ACHN (cell line): ENCODE measurements at places on chromosomes 16 and 17.

- DNase-seq: no peak
These were observed 23.3 kb upstream of the ENGASE start for GRCh38 chr17:79051306-79051705.

DNA sequence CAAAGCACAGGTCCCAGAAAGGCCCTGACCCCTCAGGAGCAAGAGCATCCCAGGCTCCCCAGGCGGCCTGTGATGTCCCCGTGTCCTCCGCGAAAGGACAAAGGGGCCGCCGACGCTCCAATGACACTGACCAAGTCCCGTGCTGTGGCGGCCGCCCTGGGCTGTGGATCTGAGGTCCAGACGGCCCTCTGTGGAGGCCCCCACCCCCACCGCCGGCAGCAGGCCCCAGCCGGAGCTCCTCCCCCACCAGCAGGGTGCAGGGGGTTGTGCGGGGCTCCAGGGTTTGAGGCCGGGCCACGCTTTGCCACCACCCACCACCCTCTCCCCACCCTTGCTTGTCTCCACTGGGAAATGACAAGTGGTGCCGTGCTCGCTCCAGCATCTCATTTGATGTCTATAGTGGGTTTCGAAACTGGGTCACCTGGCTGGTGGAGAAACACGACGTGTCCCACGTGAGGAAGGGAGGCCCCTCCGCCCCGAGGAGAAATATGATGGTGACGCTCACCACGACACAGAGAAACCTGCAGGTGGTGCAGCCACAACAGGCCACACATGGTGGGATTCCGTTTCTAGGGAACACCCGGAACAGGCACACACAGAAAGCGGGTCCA, 31.2 kb upstream of the ZNF469 start:
- no peak for DNase-seq

- no peak for DNase-seq
These were observed 2.3 kb downstream of the MPP3 start for GRCh38 chr17:43830510-43831140.

DNA sequence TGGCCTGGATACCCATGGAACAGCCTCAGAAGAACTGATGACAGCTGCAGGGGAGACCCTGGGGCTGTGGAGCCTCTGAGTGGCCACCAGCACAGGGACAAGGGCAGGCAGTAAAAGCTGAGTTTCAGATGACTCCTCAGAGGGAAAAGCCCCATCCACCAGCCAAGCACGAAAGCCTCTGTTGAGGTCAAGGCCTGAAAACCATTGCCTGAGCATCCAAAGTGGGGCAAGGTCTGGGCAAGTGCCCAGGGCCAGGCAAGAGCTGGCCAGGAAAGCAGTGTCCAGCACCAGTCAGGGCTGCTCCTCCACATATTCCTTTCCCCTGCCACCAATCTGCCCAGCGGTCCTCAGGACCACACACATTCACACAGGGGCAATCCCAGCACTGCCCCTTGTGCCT, 16.4 kb downstream of the ATP6V0D1 start:
- no peak for DNase-seq

- no peak for DNase-seq
These were observed 22.3 kb downstream of the C16orf90 start for GRCh38 chr16:3472878-3473595.

DNA sequence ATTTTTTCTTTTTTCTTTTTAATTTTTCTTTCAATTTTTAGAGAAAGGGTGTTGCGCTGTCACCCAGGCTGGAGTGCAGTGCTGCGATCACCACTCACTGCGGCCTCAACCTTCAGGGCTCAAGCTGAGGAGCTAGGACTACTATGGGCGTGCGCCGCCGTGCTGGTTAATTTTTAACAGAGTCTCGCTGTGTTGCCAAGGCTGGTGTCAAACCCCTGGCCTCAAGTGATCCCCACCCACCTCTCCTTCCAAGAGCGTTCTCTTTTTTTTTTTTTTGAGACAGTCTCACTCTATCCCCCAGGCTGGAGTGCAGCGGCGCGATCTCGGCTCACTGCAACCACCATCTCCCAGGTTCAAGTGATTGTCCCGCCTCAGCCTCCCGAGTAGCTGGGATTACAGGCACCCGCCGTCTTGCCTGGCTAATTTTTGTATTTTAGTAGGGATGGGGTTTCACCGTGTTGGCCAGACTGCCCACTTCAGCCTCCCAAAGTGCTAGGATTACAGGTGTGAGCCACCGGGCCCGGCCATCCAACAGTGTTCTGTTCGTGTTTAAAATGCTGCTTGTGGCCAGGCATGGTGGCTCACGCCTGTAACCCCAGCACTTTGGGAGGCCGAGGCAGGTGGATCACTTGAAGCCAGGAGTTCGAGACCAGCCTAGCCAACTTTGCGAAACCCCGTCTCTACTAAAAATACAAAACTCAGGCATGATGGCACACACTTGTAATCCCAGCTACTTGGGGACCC, 14.5 kb upstream of the RPL13 start:
- no peak for DNase-seq

DNA sequence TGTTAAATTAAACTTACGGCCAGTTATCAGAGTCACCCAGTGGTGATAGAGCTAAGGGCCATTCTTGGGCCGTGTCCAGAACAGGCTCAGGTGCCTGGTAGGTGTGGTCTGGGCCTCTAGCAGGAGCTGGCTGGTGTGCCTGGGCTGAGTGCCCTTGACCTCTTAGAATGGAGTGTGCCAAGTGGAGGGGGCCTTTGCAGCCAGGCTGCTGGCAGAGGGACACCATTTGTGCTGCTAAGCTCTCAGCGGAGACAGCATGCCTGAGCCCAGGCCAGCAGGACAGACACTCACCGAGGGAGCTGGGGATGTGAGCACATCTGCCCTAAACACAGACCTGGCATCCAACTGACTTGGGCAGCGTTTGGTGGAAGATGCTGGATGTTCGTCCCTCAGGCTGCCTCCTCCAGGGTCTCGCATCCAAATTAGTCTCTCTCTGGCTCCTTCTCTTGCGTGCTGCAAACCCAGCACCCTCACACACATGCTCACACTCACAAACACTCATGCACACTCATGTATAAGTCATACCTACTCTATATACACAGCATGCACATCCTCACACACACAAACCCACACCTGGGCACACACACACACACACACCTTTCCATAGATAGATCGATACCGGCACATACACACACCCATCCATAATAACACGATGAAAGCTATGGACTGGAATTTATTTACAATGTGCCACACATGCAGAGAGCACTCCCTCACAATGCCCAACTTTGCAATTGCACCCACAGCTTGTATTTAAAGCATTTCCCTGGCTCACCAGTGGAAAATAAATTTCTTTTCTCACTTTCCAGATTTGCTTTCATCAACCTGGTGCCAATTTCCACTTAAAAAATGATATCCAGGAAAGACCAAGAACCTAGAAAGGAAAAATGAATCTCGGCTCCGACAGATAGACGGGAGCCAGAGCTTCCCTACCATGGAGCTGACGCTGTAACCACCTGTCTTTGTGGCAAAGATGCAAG, 33.6 kb upstream of the CDH5 start:
- DNase-seq: no peak

DNA sequence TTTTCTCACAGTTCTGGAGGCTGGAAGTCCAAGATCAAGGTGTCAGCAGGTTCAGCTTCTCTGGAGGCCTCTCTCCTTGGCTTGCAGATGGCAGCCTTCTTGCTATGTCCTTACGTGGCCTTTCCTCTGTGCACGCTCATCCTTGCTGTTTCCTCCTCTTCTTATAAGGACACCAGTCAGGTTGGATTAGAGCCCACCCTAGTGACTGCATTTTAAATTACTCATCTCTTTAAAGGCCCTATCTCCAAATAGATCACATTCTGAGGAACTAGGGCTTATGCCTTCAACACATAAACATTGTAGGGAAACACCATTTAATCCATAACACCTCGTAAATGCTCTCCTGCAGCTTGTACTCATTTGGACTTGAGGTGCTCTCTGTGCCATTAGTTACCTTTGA, 36.3 kb downstream of the DHRS7C start:
- no peak for DNase-seq

- no peak for DNase-seq
These were observed 903.9 kb downstream of the CDH11 start for GRCh38 chr16:64217789-64218535.

- no peak for DNase-seq
These were observed 494.4 kb downstream of the HS3ST4 start for GRCh38 chr16:26186091-26186615.

- no peak for DNase-seq
These were observed 10.1 kb downstream of the LITAF start for GRCh38 chr16:11576427-11577289.

DNA sequence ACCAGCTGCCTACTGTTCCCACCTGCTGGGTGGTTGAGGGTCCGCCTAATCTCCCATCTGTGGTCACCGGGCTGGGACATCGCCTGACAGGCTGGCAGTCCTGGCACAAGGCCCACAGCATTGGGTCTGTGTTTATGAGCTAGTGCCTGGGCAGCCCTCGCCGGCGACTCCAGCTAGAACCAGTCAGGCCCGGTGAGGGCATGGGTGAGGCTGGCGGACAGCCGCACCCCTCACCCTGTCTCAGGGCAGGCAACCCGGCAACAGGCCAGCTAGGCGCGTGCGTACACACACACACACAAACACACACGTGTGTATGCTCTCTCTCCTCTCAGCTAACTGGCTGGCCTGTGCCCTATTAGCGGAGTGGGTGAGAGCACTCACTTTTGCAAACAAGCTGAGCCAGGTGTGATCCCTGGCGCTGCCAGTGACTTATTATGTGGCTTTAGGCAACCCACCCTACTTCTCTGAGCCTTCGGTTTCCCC, 10.4 kb downstream of the HSD11B2 start:
- DNase-seq: no peak

DNA sequence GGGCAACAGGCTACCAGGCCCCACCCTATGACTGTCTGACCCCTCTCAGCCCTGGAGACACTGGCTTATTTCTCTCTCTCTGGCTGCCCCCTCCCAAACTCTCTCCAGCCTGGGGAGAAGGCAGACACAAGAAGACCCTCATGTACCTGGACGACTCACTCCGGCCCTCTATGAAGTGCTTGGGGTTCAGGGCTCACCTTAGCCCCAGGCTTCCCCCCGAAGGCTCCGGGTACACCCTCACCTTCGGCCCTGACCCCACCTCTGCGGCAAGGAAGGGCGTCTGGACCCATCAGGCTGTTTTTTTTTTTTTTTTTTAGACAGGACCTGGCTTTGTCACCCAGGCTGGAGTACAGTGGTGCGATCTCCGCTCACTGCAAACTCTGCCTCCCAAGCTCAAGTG, 906 bp upstream of the CARMIL2 start:
- no peak for DNase-seq

GRCh38 chr16:46915483-46916025, 31.4 kb downstream of the GPT2 start:
- no peak for DNase-seq

DNA sequence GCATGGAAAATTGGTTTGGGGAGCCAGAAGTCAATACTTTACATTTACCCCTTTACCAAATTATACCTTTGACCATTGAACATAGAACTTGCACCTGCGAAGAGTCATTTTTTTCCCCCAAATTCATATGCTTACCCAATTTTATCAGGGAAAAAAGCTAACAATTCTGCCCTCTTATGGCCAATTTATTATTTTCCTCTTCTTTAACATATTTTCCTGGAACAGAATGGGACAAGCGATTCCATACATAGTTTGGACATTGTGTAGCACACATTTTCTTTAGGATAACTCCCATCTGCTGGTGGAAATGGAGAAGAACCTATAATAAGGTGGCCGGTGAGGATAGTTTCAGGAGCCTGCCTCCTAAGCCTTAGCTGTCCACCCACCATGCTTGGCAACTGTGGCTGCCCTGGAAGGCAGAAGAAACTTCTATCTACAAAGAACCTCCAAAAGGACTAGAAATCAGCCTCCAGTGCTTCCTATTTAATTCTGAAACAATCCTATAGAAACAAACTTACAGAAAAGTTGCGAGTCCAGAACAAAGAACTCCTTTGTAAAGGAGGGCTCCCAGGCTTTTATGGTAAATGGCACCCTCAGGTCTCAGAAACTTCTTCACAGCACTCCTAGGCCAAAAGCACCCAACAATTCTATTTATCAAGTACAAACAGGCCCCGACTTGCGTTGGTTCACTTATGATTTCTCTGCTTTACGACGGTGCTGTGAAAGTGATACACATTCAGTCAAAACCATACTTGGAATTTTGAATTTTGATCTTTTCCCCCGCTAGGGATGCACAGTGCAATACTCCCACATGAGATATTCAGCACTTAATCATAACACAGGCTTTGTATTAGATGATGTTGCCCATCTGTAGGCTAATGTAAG, 64.1 kb upstream of the CACNG4 start:
- DNase-seq: peak; percentile 8

GRCh38 chr16:50761267-50761666, 19.4 kb downstream of the CYLD start:
- no peak for DNase-seq

- no peak for DNase-seq
These were observed 65.0 kb downstream of the CRISPLD2 start for GRCh38 chr16:84884596-84885341.

DNA sequence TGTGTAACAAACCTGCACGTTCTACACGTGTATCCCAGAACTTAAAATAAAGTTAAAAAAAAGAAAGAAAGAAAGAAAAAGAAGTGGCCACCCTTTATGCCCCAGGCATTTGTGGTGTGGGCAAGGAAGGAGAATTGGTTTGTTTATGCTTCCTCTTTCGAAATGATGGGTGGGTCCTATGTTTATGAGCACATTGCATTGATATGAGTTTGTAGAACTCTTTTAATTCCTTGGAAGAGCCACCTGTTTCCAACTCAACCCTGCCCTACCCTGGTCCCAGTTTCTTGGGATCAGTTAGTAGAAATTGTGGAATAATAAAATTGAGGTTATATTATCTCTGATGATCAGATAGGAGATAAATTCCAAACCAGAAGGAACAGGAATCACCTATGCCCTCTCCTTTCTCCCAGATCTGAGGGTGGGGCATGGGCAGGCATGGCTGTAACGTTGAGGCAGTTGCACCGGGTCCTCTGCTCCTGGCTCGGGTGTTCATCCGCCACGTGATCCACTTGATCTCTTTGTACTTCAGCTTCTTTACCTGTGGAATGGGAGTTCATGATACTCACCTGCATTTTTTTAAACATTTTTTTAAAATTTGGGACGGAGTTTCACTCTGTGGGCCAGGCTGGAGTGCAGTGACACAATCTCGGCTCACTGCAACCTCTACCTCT, 15.9 kb downstream of the CHAD start:
- DNase-seq: no peak

GRCh38 chr16:1678500-1679098, 520 bp downstream of the JPT2 start:
- peak; percentile 59 for DNase-seq
